ENCODE measurements at places on chromosomes 4 and X. TPM values are rescaled to one million over a fixed set of nuclear protein-coding genes. Genes with fewer than 3 reads are reported as not detected.

Gene POU3F4
- polyA plus RNA-seq: 10.4 TPM

Gene PAGE4
- 1.1 TPM for polyA plus RNA-seq

Gene RAPGEF2
- polyA plus RNA-seq: 52.4 TPM

Gene FDCSP
- 0.31 TPM for polyA plus RNA-seq

- no peak for DNase-seq
Observed at GRCh38 chr4:86203176-86203575, 156.7 kb downstream of the MAPK10 start.

GRCh38 chr4:186942758-186943377, 219.2 kb upstream of the FAT1 start:
- peak; percentile 73 for DNase-seq

All from renal pelvis (tissue), 12 donors.